Progenitor cell of endocrine pancreas (in vitro differentiated cells): ENCODE measurements at places on chromosomes 7 and 10.

DNA sequence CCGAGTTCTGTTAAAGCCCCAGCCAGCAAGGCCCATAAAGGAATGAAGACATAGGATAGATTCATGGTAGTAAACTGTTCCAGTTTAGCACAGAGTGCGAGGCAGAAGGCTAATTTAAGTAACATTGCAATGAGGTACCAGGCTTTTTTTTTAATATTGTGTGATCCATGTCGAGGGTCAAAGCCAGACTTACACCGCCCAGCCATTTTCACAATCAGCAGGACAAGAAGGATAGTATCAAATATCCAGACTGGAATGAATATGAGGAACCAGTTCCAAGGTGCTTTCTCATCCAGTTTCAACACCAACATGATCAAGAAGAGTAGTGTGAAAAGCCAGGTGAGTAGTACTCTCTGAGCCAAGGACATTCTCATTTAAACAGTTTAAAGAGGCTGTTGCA lies 4.2 kb downstream of the TMEM60 start:
- no peak for DNase-seq

DNA sequence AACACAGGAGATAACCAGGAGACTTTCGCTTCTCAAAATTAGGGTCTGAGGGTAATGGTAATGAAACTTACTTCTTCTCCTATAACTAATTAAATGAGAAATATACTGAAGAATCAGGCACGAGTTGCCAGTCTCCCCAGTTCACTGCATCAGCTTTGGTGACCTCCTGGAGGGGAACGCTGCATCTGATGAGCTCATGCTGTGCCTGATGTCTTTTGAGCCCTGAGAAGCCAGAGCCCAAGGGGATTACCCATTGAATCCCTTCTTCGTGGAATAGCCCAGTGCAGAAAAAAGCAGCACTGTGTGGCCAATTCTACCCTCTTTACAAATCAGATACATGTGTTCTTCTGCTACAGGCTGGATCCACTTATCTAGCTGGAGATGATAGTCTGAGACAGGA lies 45.1 kb downstream of the CYP2C9 start:
- no peak for DNase-seq

DNA sequence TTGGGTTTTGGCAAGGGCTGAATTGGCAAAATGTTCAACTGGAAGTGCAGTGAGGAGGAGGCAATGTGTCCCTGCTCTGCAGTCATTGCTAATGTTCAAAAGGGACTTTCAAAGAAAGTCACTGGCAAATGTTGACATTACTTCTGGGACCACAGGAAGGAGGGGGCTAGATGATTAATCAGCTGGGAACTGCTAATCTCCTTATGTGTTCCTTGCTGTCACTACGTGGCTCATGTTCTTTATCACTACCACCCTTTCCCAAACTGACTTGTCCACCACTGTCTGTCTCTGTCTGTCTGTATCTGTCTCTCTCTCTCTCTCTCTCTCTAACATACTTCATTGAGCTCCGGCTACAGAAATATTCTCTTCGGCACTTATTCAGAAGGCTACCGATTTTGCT lies 86.9 kb upstream of the MTPN start:
- DNase-seq, result no peak

- no peak for DNase-seq
These were observed 1.8 kb upstream of the XPNPEP1 start for GRCh38 chr10:109924967-109925620.

DNA sequence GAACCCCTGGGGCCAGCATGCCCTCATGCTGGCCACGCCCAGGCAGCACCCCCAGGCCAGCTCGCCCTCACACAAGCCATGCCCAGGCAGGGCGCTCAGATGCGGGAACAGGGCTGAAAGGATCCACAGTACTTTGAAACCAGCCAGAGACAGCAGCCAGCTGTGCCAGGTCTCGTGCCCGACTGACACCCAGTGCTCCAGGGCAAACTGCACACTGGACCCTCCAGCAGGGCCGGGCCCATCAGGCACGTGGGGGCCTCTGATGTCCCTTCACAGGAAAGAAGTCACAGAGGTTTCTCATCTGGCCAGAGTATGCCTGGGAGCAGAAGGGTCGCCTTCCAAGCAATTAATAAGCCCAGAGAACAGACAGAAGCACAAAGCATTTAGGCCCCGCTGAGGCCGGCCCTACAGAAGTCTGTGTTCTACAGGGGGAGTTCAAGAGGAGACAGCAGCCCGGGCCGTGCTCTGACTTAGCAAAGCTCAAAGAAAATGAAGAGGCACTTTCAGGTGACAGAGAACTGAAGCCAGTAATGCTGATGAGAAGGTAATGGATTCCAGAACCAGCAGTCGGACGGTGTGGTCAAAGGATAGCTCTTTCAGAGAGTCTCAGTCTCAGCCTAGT lies 21.4 kb downstream of the MAD1L1 start:
- no peak for DNase-seq

DNA sequence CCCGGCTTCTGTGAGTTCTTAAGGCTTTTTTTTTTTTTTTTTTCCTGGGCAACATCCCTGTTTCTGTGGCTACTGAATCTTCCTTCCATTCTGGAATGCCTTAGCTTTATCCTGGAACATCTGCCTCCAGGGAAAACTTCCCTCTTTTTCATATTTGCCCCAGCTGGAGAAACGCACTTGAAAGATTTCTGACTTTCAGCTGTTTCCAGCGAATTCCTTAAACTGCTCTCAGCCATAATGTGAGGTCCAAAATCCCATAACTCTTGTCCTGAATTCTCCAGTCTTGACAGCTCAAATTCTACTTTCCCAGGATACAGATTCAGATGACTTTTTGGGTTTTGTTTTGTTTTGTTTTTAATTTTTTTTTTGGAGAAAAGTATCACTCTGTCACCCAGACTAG lies 263.6 kb upstream of the AUTS2 start:
- DNase-seq, result no peak

GRCh38 chr10:57657164-57657765 lies 610.4 kb downstream of the IPMK start:
- peak; percentile 52 for DNase-seq

DNA sequence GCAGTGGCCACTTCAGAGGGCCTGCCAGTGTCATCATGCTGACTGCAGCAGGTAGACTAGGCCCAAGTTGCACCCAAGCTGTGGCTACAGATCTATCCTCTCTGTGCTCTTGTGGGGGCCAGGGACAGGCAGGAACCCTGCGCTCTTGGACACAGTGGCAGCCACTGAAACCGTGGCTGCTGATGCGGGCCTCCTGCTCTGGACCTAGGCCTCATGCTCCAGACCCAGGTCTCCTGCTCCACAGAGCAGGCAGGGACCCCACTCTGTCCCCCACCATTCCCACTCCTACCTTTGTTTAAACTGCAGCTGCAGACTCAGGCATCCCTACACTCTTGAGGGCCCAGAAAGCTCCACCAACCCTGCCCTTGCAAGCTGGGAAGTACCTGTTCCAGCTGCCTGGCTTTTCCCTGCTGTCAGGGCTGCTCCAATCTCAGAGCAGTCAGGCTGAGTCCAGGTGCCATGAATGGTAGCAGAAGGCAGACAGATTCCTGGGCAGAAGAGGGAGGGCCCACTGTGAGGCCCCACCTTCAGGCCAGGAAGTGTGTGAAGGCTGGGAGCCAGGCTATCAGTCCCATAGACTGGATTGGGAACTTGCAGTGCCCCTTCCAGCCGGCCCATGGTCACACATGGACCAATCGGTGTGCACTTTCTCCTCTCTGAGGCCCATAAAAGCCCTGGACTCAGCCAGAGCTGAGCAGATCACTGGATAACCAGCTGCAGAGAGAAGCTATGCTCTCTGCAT lies 634.0 kb upstream of the SEMA3D start:
- DNase-seq, result no peak

- DNase-seq, result no peak
These were observed 70.6 kb downstream of the ZPBP start for GRCh38 chr7:50022451-50022850.

- no peak for DNase-seq
These were observed 40.9 kb downstream of the HDAC9 start for GRCh38 chr7:18536486-18536885.

- no peak for DNase-seq
These were observed 41.3 kb upstream of the OPN4 start for GRCh38 chr10:86613096-86613495.

DNA sequence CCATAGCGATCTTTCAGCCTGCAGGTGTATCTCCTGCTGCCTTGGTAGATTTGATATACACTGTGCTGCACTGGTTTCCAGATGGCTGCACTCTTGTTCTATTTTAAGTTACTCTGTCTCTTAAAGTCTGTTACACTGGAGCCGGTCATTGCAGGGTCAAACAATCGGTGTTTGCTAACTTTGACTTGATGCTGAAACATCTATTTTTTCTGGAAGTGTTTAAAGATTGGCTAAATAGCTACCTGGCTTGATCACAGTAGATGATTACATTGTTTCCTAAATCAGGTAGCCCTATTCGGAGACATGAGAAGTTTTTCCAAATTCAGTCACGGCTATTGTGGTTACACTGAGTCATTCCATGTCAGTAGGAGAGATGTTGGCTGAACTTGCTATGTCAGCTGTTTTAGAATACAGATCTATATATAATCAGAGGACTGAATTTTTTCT lies 574.8 kb downstream of the ETV1 start:
- no peak for DNase-seq

- DNase-seq, result no peak
These were observed 55.1 kb downstream of the CCDC3 start for GRCh38 chr10:12946372-12946771.

- no peak for DNase-seq
These were observed 181.3 kb downstream of the CDK14 start for GRCh38 chr7:90777465-90777864.

GRCh38 chr10:102975483-102976379 lies 57.6 kb downstream of the CNNM2 start:
- DNase-seq, result no peak

GRCh38 chr7:27600247-27600646 lies 62.4 kb downstream of the HIBADH start:
- DNase-seq, result no peak

- DNase-seq, result no peak
These were observed 12.3 kb downstream of the HUS1 start for GRCh38 chr7:47967123-47967522.

- DNase-seq, result peak; percentile 18
These were observed 553 bp downstream of the TSPAN15 start for GRCh38 chr10:69451784-69452251.

- DNase-seq, result no peak
These were observed 20.4 kb upstream of the INPP5F start for GRCh38 chr10:119705434-119705831.

- DNase-seq, result no peak
These were observed 93.0 kb downstream of the BTRC start for GRCh38 chr10:101446947-101447346.

DNA sequence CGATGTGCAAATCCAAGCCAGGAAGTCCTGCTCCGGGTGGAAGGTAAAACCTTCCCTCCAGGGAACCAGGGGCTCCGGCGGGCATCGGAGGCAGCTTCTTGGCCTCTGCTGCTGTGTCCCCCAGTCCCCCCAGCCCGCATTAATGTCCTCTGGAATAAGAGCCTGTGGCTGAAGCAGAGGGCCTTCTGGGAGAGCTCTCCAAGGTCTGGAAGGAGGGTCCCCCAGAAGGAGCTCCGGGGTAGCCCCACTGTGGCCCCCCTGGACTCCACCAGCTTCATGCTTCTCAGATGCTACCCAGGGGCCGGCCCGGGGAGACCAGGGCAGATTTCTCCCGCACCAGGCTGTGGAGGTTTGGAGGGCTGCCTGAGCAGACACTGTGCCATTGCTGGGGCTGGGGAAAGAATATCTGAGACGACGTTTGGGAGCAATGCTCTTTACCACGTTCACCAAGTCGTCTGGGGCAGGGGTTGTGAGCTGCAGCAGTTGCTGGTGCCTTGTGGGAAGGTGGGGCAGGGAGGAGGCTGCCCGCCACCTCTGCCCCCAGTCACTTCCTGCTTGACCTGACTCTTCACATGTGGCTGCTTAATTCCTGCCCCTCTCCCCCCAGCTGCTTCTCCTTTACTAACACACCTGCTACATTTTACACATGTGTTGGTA lies 8.3 kb downstream of the ZNF853 start:
- DNase-seq, result no peak

DNA sequence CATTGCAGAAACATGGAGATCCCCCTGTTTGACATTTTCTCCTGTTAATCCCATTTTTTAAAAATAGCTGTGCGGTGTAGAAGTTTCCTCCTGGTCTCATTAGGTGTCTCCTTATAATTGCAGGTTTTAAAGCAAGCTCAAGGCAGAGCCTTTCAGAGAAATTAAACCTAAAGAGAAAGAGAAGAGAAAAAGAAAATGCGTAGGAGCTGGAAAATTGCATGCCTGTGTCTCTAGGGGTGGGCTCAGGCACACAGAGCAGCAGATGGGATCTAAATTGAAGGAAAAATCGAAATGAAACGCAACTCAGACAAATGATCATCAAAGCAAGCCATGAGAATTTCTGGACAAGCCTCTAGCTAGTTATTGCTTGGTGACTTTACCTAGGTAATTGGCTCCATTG lies 40.1 kb downstream of the GPR26 start:
- no peak for DNase-seq

DNA sequence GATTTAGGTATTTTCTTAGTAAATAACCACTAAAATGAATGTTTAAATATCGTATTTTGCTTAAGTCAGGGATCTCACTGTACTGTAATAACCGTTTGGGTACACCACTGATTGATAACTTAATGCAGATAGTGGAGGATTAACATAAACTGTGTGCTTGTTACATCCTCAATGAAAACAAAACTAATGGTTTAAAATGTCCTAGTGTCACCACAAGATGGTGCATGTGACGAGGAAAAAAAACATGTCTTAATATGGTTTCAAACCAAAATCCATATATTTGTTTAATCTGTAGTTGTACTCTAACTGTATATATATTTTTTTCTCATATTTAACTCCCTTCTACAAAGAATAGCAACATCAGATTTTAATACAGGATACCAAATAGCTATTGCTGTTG lies 19.2 kb downstream of the ARMC10 start:
- no peak for DNase-seq

- DNase-seq, result no peak
These were observed 789.0 kb downstream of the PHTF2 start for GRCh38 chr7:78587443-78588044.

DNA sequence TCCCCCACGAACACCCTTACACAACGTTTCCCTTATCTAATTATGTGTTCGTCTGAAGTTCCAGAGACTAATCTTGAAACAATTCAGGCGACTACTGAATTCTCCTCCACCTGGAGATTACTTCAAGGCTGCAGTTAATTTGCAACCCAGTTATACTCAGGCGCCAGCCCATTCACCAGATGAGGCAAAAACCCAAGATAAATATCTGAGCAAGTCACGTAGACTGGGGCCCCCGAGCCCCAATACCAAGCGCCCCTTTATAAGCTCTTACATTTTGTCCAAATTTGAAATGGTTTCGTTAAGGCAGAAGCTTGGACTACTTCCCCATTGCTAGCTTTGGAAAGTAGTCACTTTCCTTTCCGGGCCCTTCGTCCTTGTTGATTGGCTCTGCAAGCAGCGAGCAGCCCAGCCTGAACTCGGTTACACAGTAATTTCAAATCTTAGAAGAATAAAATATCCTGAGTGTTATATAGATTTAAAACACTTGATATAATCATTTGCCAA lies 1.2 kb downstream of the TPK1 start:
- no peak for DNase-seq

DNA sequence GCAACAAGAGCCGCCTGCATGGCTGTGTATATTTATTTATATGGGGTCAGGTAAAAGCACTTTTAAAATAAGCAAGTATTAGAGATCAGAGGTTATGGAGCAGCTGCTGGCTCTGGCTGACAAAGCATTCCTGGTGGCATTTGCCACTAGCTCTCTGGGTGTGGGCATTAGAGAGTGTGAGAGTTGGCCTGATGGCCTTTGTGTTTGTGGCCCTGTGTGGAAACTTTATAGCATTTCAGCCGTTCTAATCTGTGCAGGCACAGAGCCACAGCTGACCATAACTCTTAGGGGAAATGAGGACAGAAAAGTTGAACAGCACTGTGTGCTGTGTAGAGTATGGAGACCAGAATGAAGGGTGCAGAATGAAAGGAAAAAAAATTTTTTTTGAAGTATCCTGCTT lies 118.9 kb downstream of the AUTS2 start:
- no peak for DNase-seq
